ENCODE measurements at places on chromosomes 6 and 20.

- DNase-seq, result no peak
Measured at GRCh38 chr6:42276034-42276890, 58.6 kb upstream of the MRPS10 start.

GRCh38 chr6:10569392-10570127 lies 48.4 kb downstream of the GCNT2 start:
- no peak for DNase-seq

- DNase-seq, result peak; percentile 84
Measured at GRCh38 chr6:82045965-82046756, 201.4 kb downstream of the IBTK start.

DNA sequence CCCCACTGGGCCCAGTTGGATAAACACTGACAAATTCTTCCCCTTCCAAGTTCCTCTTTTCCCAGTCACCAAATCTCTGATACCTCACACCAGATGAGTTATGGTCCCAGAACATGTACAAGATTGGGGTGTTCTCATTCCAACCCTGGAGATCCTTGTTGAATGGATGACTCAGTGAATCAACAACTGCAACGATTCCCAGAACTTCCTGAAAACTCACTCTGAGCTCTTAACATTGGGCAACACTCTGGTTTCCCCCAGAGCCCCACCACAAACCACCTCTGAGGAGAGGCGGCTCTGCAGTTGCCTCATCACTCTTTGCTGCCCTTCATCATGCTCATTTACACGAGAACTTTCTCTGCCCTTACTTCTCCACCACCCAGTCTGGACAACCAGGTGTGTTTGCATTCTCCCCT lies 115.2 kb downstream of the MRPL14 start:
- peak; percentile 71 for DNase-seq
